CD4-positive, alpha-beta T cell treated with Interferon alpha-2 for 1 hour (primary cell): ENCODE measurements at places on chromosomes 5 and 9.

GRCh38 chr5:160486573-160486972, 64.9 kb downstream of the PTTG1 start:
- DNase-seq, result peak; percentile 68

DNA sequence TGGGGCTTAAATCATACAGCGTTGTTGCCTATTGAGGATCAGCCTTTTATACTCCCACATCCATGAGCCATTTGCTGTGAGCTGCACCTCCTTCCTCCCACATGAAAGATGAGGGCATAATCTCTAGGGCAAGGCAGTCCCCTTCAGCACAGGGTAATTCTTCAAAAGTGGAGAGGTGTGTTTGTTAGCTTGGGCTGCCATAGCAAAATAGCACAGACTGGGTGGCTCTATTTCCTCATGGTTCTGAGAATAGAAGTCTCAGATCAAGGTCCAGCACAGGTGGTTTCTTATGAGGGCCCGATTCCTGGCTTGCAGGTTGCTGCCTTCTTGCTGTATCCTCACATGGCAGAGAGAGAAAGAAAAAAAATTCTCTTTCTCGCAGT, 121.8 kb upstream of the SLC12A2 start:
- DNase-seq, result no peak

DNA sequence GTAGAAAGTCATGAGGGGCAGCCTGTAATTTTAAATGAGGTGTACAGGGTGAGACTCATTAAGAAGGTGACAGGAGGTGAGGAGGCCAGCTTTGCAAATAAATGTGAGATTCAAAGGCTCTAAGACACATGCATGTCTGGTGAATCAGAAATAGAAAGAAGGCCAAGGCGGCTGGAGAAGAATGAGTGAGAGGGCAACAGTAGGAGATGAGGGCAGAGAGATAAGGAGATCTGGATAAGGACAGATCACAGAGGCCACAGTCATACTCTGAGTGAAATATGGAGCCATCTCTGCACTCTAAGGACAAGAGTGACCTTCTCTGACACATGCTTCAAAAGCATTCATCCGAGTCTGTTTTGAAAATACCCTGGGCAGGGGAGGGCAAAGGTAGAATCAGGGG, 90.7 kb downstream of the RAD23B start:
- DNase-seq, result no peak

- DNase-seq, result no peak
Measured at GRCh38 chr9:79257228-79257781, 314.5 kb upstream of the TLE4 start.

DNA sequence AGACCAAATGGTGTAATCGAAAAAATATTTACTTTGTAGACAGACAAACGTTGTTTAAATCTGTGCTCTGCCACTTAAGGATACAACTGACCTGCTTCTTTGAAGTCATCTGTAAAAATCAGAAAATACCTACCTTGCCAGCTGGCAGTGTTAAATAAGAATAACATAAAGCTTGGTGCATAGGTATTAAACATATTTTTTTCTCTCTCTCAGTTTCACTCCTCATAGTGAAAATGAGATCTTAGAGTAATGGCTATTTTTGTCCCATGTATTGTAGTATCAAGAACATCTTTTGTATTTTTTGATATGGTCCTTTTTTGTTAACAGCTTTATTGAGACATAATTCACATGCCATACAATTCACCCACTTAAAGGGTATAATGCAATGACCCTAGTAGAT, 17.9 kb upstream of the RANBP17 start:
- no peak for DNase-seq
